Memory B cell (primary cell): ENCODE measurements at places on chromosomes 6 and 20.
A peak's percentile ranks its signal among the peaks of the same experiment; 100 is the strongest.

DNA sequence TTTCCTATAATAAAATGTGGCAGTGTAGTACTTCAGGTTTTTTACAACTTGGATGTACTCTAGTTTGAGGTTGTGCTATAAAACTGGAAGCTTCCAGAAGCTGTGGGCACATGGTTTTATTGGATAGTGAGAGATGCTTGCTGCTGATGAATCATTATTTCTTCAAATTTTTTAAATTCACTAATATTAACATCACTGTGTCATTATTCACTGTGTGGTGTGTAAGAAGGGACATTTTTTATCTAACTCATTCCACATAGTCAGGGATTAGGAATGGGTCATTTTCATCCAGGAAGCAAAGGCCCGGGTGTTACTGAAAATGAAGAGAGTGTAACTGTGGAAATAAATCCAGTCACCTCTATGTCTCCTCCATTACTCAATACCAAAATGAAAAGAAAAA lies 421.0 kb downstream of the TENT5A start:
- no peak overlapping the region for H3K27ac ChIP-seq
- no peak overlapping the region for H3K4me3 ChIP-seq
- no peaks in the 10 kb centered on the region for H3K36me3 ChIP-seq
- no peaks in the 10 kb centered on the region for H3K27me3 ChIP-seq
- no peaks in the 10 kb centered on the region for H3K4me1 ChIP-seq

DNA sequence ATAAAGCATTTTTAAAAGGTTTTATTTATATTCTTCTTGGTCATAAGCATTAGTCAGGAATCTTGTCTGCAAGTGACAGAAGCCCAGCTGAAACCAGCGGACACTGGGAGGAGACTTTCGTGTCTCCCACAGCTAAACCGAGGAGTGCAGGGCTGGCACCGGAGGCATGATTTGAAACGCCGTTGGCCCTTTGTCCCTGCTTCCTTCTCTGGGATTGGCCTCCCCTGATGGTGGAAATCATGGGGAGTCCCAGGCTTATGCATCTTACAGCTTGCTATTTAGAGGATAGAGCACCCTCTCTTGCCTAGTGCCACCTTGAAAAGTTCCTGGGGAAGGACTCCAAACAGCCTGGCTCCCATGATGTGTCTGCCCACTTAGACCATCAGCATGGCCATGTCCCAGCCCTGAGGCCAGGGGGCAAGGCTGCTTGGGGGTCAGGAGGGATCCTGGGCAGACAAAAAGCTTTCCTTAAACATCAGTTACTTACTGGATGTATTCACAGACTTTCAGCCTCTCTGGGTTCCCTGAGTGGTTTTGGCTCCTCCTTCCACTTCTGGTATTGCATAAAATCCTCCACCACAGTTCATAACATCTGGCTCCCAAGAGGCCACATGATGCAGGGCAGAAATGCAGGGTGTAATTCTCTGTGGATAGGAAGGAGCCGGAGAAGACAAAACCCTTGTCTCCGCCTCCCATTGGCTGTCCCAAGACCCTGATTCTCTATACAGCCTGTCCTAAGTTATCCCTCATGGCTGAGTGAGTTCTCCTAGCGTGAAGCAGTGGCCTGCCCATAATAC lies 49.3 kb upstream of the INSM1 start:
- H3K4me1 ChIP-seq: peaks cover 6% of the 10 kb centered on the region
- H3K27ac ChIP-seq: no peak overlapping the region
- no peaks in the 10 kb centered on the region for H3K27me3 ChIP-seq
- no peak overlapping the region for H3K4me3 ChIP-seq
- DNase-seq: no peak
- no peaks in the 10 kb centered on the region for H3K36me3 ChIP-seq

DNA sequence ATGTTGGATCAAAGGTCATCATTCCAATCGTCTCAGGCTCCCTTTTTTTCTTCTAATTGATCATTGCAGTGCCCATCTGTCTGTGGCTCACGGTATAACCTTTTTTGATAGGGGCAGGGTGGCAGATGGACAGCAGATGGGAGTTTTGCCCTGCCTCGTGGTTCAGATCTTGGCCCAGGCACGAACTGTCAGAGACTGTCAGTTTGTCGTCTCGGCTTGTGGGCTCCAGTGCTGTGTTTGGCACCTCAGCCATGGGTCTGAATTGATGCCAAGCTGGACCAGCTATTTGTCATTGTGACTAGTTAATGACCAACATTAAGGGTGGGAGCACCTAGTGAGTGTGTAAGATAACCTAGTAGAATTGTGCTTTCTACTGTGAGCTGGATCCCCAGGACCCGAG lies 197.6 kb downstream of the PRL start:
- no peak for DNase-seq
- peaks cover 2% of the 10 kb centered on the region for H3K4me1 ChIP-seq
- no peaks in the 10 kb centered on the region for H3K27me3 ChIP-seq
- no peaks in the 10 kb centered on the region for H3K36me3 ChIP-seq

GRCh38 chr20:35009665-35010328 lies 54.1 kb downstream of the MYH7B start:
- H3K27ac ChIP-seq: no peak overlapping the region
- H3K36me3 ChIP-seq: peaks cover 32% of the 10 kb centered on the region
- no peak for DNase-seq
- no peak overlapping the region for H3K4me3 ChIP-seq

GRCh38 chr20:62061851-62062423 lies 3.7 kb downstream of the TAF4 start:
- no peak for DNase-seq
- no peak overlapping the region for H3K27ac ChIP-seq
- H3K4me3 ChIP-seq: no peak overlapping the region
- peaks cover 40% of the 10 kb centered on the region for H3K4me1 ChIP-seq

- no peak overlapping the region for H3K4me3 ChIP-seq
- no peak for DNase-seq
- no peaks in the 10 kb centered on the region for H3K4me1 ChIP-seq
- peaks cover 45% of the 10 kb centered on the region for H3K36me3 ChIP-seq
- H3K27ac ChIP-seq: no peak overlapping the region
Observed at GRCh38 chr6:158464483-158464882, 95.4 kb upstream of the TMEM181 start.

DNA sequence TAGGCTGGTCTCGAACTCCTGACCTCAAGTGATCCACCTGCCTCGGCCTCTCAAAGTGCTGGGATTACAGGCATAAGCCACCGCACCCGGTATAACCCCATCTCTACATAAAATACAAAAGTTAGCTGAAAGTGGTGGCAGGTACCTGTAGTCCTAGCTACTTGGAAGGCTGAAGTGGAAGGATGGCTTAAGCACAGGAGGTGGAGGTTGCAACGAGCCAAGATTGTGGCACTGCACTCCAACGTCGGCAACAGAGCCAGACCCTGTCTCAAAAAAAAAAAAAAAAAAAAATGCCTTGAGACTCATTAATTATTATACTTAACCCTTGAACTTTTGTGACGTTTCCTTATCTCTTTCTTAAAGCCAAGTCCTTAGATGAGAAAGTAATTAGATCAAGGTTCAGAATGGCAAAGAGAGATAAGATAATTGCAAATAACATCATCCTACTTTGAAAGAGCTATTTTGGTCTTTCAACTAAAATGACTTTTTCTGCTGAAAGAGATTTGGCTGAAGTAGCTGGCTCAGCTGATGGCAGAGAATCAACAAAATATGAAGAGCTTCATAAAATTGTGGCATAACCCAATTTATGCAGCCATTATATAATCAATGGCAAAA lies 4.7 kb upstream of the SHLD1 start:
- H3K4me1 ChIP-seq: peaks cover 3% of the 10 kb centered on the region
- peaks cover 3% of the 10 kb centered on the region for H3K36me3 ChIP-seq
- H3K27ac ChIP-seq: no peak overlapping the region
- H3K4me3 ChIP-seq: no peak overlapping the region
- no peak for DNase-seq

DNA sequence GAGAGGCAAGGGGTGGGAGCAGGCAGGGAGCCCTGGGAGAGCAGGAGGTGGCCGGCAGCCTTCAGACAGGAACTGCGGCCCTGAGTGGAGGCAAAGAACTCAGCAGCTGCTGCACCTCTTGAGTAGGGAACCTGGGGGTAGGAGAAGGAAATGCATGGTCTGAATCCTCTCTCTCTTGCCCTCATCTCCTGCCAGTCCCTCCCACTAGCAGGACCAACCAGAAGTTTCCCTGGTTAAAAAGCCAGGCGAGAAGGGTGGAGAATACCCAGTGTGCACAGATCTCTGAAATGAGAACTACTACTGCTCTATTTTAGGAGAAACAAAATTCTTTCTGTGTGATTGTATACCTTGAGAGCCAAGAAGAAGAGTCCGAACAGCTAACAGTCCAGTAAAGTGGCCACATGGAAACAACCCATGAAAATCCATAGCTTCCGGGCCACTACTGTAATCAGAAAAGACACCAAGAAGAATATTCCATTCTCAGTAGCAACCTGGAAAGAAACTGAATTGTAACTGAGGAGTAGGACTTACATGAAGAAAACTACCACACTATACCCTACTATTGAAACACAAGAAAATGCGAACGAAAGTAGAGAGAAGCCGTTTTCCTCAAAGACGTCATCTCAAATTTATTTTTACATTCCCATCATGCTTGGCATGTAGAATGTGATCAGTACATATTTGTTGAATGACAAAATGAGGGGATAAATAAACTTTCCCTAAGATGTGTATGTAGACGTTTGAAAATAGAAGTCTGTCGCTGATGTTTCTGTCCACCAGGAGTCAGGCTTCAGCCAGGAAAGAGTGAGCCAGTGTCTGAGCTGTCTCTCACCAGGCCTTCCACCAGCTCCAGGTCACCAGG lies 25.6 kb downstream of the WRNIP1 start:
- H3K27me3 ChIP-seq: no peaks in the 10 kb centered on the region
- peaks cover 18% of the 10 kb centered on the region for H3K4me1 ChIP-seq
- DNase-seq: peak; percentile 51
- peak overlapping the region; percentile 71 for H3K27ac ChIP-seq

DNA sequence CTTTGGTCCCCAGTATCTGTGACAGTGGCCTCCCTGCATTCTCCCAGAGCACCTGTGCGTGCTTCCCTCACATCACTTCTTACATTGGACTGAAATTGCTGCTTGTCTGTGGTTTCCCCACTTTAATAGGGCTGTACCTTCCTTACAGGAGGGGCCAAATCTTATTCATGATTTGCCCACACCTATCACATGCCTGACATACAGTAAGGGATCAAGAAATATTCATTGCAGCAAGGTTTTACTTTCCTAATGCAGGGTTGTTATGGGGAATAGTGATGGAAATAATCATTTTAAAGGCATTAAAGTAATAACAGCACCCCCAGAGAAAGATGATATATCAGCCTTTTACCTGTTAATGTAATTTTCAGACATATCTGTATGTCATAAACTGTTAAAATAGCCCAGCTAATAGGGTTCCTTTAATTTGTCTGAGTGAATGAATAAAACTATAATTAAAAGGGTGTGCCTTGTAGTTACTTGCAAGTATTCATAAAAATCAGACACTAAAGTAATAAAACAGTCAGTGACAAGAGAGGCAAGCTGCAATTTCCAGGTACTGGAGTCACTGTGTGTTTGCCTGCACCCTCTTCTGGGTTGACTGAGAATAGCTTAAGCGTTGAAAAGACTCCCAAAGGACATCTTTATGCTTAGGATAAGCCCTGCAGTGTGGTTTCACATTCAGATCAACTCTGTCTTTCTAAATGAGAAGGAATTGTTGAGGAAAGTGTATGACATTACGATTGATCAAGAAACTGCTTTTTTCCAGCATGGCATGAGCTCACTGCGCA lies 182.7 kb downstream of the PHACTR1 start:
- no peak overlapping the region for H3K27ac ChIP-seq
- DNase-seq: no peak
- H3K27me3 ChIP-seq: peaks cover 25% of the 10 kb centered on the region
- H3K36me3 ChIP-seq: no peaks in the 10 kb centered on the region
- peaks cover 10% of the 10 kb centered on the region for H3K4me1 ChIP-seq
- no peak overlapping the region for H3K4me3 ChIP-seq

DNA sequence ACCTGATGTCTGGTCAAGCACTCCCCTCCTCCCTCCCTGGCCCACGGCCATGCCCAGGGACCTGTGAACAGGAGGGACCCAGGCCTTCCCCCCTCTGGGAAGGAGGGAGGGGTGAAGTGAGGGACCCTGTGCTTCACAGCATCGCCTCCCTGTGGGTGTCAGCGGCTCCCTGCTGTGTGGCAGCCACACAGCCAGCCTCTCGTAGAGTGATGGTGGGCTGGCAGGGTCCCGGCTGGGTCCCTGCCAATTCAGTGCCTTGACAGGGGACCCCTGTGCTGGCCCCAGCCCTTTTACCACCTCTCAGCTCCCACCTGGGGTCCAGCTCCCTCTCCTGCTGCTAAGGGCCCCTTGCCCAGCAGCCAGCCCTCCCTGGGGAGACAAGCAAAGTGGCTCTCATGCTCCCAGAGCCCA lies 31.3 kb upstream of the GRM4 start:
- peaks cover 13% of the 10 kb centered on the region for H3K4me1 ChIP-seq
- no peaks in the 10 kb centered on the region for H3K36me3 ChIP-seq
- no peaks in the 10 kb centered on the region for H3K27me3 ChIP-seq
- H3K27ac ChIP-seq: peak overlapping the region; percentile 35
- no peak overlapping the region for H3K4me3 ChIP-seq
- no peak for DNase-seq
